Activated T-cell treated with anti-CD3 and anti-CD28 coated beads for 1 hour (primary cell): ENCODE measurements at places on chromosomes 11 and 22.

DNA sequence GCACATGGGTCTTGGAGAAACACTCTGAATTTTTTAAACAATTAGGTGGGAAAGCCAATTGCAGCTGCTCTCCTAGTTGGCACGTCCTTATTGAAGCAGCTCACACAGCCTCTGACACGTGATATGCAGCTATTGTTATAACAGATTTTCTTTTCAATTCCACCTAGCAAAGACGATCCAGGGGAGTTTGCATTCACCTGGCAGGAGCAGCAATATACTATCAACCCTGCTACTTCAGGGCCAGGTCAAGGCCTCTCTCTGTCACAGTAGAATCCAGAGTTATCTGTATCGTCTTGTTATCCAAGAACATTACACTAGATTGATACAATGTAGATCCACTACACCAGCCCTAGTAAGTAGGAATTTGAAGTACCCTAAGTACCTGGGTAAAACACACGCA, 8.3 kb downstream of the KRTAP5-11 start:
- DNase-seq = no peak

- peak; percentile 63 for DNase-seq
Observed at GRCh38 chr11:118343981-118344515, at the start of gene CD3G. Gene CD3G (plus strand): TSS chr11:118344344. CDS start chr11:118344424, 80 bp downstream.

GRCh38 chr22:19398652-19399051, 32.9 kb downstream of the HIRA start:
- no peak for DNase-seq

DNA sequence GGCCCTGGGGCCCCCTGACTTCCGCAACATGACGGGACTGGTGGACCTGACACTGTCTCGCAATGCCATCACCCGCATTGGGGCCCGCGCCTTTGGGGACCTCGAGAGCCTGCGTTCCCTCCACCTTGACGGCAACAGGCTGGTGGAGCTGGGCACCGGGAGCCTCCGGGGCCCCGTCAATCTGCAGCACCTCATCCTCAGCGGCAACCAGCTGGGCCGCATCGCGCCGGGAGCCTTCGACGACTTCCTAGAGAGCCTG, 992 bp downstream of the LRFN4 start:
- DNase-seq = no peak

DNA sequence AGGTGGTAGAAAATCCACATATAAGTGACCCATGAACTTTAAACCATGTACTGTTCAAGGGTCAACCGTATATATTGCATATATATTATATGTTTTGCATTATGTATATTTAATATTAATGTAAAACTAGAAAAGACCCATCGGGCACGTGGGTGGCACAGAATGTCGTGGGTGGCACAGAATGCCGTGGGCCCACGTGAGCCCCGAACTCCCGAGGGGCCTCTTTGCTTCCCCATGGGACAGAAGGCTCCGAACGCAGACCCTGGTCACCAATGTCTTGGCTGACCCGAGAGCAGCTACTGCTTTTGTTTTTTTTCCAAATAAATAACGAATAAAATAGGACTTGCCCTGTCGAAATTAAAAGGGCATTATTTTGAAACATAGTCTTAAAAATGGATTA, 415.4 kb downstream of the BRD1 start:
- no peak for DNase-seq

DNA sequence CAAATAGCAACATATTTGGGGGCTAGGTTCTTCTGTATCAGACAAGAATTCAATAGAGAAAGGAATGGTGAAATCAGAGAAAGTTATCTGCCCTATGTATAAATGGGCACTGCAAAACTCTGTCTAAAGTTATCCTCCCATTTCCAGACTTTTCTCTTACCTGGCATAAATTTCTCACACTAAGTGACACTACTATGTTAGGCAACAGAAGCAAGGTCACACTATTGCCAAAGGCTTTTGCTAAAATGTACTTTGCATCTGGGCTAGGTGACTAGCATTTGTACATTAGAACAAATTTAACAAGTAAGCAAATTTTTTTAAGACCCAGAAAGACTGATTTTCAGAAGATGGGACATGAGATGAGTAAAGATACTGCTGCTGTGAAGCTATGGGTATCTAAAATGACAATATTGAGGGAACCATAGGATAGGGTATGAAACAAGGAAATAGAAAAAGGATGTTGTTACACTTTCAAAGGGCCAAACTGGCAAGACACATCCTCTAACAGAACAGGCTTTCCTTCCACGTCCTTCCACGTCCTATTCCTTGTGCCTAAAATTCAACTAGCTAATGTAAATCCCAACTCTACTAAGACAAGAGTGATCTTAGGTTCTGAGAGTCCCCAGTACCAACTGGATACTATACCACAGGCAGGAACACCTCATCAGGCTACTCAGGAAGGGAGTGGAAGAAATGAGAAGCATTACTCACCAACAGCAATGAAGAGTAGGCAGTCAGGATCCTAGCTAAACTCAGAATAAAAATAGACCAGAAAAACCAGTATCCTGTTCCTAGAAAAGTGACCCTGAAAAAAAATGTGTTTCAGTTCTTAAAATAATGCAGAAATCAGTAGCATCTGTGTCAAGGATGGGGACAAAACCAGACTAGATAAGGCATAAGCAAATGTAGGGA, 22.6 kb downstream of the GDPD4 start:
- no peak for DNase-seq

DNA sequence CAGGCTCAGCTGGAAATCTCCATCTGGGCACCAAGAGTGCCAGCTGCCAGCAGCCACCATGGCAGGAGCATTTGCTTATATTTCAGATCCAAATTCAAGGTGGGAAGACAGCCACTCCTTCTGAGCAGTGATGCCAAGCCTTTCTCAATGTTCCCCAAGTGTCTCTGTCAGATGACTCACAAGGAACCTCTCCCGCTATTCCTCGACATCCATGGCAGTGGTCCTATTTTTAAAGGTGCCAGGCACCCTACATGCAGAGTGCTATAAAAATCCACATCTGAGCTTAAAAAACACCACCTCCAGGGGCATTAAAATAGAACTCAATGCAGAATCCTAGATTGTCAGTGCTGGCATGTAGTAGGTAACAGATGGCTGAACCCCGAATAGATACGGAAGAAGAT, 112.1 kb downstream of the SLC1A2 start:
- no peak for DNase-seq

- no peak for DNase-seq
Observed at GRCh38 chr11:33863418-33864172, 28.3 kb downstream of the LMO2 start.

GRCh38 chr11:104306862-104307474, 143.0 kb upstream of the PDGFD start:
- no peak for DNase-seq

- DNase-seq = no peak
Observed at GRCh38 chr22:45226503-45227186, 14.0 kb downstream of the KIAA0930 start.

DNA sequence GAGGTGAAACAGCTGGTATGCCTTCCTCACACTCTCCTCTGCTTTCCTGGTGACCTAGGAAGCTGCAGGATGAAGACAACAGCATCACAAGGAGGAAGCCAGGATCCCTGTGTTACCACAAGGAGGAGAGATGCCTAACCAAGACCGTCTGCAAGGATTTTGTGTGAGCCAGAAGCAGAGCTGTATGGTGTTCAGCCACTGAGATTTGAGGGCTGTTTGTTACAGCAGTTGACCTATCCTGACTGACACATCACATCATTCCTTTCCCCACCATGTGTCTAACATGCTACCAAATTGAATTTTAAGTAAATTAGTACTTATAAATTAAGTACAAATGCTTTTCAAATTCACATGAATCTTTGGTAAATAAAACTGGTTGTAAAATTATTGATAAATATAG, 8.9 kb upstream of the CHKA start:
- no peak for DNase-seq

DNA sequence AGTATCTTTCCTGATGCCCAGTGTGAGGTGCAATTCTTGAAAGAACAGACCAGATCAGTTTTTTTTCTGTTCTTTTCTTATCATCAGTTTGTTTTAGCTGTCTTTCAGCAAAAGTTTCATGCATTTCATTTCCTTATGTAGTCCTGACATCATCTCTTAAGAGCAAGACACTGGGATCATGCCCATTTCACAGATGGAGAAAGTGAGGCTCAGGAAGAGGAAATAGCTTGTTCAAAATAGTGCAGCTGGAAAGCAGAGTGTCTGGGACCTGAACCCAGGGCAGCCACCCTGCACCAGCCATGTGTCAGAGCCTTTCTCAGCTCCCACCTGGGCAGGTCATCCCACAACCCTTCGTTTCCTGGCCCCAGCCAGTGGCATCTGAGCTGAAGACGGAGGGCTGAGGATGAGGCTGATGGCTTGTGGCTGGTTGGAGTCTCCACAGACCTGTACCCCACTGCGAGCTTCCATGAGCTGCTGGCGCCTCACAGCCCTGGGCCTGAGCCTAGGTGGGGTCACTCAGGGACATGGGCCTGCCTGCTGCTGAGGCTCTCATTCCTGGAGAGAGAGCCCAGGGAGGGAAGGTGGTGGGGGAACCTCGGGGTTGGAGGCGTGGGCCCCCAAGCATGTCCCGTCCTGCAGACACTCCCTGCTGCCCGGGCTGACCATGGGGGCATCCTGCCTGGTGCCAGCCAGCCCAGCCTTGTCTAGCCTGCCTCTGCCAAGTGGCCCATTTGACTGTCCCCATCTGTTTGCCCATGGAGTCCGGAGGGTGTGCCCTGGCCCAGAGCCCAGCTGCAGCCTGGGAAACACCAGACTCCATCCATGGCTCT, 61.8 kb downstream of the SMIM38 start:
- no peak for DNase-seq

DNA sequence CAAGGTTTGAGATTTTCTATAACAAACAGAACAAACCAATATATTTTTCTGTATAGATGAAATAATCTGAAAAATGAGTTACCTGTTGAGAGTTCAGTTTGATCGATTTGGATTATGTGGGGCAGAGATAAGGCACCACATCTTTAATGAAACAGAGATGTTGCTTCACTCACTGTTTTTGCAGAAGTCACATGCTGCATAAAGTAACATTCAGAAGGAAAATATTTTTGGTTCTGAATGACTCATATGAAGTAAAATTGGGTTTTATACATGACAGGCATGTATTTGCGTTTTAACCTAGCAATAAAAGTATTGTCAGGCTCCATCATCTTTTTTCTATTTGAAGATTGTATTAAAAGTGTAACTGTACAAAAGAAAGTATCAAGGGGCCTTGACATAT, 77.8 kb downstream of the BBOX1 start:
- no peak for DNase-seq

- DNase-seq = peak; percentile 84
Observed at GRCh38 chr11:118198370-118198769, 21.9 kb upstream of the SCN2B start.

DNA sequence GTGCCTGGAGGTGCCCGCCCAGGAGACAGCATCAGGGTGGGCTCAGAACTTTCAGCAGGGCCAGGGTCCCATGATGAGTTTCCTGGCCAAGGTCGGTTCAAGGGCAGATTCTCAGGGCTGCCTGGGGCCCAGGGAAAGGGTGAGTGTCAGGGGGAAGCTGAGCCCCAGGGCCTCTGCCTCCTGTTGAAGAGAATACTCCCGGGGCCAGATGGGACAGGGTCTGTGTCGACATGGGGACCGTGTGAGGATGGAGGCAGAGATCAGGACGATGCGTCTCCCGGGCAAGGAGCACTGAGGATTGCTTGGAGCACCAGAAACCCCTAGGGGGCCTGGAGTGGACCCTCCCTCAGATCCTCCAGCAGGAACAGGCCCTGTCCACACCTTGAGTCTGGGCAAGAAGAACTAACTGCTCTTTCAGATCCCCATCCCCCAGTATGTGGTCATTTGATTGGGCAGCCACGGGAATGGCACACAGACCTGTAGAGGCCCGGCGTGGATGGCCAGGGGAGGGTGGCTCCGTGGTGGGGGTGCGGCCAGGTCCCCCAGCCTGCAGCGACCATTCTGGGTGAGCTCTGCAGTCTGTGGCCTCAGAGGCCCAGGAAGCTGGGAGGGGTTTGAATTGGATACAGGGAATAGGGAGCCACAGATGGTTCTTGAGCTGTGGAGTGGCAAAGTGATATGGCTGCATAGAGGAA, 1078.7 kb downstream of the BRD1 start:
- DNase-seq = no peak

GRCh38 chr22:35568751-35569739, 28.4 kb downstream of the RASD2 start:
- DNase-seq = no peak

DNA sequence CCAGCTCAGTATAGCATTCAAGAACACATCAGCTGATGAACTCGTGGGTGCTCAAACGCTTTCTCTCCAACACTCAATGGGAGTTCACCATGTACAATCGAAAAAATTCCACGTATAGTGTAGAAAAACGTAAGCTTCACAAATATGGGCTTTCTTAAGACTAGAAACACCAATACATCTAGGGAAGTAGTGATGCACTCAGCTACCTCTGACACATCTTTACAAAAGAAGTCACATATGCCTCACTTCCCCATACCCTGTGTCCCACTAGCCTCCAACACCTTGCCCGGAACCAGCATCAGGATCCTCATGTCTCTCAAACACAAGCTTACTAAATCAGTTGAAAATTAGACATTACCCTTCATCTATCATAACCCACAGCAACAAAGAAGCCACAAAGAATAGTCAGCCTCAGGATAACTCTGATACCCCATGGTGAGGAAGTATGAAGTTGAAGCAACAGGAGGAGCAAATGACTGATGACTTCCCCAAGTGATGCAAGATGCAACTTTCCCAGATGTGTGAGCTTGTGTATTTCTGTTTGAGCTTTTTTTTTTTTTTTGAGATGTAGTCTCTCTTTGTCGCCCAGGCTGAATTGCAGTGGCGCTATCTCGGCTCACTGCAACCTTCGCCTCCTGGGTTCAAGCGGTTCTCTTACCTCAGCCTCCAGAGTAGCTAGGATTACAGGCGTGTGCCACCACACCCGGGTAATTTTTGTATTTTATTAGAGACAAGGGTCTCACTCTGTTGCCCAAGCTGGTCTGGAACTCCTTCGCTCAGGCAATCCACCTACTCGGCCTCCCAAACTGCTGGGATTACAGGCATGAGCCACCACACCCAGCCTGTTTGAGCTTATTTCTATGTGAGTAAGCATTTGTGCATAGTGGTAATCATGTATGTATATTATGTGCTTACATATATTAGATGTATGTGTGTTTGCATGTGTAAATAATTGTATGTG, 8.5 kb upstream of the DENND5A start:
- no peak for DNase-seq

- no peak for DNase-seq
Observed at GRCh38 chr11:94494126-94494680, 419 bp downstream of the ANKRD49 start.
